ENCODE measurements at places on chromosomes 2 and 18. TPM values are rescaled to one million over a fixed set of nuclear protein-coding genes. Genes with fewer than 3 reads are reported as not detected.

DNA sequence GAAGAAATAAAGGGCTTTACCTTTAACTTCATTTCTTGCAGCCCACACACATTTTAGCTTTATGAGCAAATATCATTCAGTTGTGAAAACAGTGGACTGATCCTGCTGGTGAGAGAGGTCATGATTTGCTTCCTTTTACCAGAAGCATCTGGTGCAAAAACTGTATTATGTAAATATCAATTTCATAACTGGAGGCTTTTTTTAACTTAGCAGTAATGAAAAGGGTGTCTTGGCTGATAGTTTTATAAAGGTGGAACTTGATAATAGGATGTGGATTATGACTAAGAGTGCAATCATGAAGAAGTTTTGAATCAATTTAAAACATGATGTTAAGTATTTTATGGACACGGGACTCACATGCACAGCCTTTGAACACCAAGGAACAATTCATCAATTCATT, 304.4 kb downstream of the GULP1 start:
- no peak for DNase-seq

The KCNK3 gene
- under 0.01 TPM for total RNA-seq

DNA sequence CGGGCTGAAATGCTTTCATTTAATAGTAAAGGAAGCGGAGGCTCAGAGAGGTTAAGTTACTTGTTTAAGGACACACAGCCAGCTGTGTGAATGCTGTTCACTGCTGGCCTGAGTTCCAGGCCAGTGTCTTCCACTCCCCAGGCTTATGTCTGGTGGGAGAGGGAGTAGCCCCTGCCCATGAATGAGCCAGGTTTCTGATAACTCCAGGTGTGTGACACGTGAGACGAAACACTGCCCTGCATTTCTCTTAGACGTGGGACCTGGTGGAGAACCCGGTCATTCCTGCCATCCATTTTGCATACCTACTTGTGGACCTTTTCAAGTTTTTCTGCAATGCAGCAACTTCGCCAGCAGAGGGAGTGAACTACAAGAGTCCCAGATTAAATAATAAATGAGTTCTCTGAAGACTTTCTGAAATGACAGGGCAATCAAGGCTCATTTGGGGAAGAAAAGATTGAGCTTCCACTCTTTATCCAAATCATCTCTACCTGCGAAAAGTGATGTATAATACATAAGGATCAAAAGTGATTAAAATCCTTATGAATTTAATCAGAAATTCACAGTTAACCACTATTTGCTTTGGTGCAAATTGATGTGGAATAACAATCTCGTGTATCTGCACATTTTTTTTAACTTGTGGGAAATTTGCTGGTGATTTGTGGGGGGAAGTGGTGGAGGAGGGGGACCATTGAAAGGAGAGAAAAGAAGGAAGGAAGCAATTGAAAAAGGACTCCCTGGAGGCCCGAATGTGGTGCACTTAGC, 79.4 kb upstream of the ASB18 start:
- peak; percentile 60 for DNase-seq

DNA sequence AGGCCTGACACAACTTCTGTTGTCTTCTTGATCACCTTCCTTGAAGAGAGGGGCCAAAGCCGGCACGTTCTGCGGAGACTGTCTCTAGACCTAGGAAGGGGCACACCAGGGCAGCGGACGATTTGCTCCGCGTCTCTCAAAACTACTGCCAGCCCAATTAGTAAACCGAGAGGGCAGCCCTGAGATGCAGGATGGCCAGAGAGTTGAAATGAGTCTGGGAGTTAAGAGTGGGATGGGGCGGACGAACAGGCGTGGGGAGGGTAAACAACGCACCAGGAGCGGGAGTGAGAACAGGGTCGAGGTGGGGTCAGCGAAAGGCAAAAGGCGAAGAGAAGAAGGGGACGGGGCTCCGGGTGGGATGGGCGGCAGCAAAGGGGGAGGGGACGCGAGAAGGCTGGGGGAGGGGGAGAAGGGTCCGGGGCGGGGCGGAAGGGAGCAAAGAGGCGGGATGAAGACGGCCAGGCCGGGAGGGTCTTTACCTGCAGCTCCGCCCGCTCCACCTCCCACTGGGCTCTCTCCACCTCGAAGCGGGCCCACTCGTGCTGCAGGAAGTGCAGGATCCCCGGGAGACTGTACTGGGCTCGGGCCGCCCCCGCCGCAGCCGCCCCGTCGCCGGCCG, 476 bp downstream of the STRN start:
- DNase-seq, result peak; percentile 39

The SRD5A2 gene
- not detected for total RNA-seq

DNA sequence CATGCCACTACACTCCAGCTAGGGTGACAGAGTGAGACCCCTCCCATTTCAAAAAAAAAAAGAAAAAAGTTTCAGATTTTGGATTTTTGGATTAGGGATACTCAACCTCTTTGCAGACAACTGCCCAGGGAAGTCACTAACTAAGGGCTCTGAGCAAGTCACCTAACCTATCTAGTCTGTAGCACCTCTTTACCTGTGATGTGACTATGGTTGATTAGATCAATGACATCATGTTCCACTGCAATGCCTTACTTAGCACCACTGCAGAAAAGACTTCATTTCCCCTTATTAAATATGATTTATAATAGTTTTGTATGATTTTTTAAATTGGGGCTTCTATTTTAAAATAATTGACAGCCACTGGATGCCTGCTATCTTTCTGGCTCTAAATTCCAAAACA, 41.2 kb downstream of the CUL3 start:
- DNase-seq, result no peak

The PARD3B gene
- 2.7 TPM for total RNA-seq

GRCh38 chr2:219073413-219074129, 12.8 kb upstream of the IHH start:
- no peak for DNase-seq

DNA sequence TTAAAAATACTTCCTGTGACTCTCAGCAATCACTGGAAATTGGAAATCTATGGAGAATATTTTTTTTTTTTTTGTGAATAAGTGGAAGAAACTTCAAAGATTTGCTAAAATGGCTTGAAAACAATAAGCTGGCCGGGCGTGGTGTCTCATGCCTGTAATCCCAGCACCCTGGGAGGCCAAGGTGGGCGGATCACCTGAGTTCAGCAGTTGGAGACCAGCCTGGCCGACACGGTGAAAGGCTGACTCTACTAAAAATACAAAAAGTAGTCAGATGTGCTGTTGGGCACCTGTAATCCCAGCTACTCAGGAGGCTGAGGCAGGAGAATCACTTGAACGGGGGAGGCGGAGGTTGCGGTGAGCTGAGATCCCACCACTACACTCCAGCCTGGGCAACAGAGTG, 155.5 kb upstream of the CAVIN2 start:
- DNase-seq, result no peak

The TANC1 gene
- 7.3 TPM for total RNA-seq

DNA sequence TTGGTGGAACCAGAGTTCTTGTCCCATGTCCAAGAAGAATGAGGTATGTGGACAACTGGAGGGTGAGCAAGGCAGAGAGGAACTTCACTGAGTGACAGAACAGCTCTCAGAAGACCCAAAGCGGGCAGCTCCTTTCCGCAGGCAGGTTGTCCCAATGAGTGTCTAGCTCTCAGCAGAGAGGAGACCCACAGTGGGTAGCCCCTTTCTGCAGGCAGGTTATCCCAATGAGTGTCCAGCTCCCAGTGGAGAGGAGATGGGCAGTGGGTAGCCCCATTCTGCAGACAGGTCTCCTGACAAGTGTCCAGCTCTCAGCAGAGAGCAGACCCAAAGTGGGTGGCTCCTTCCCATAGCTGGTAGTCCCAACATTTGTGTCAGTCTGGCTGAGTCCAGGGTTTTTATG, 69.6 kb downstream of the SRBD1 start:
- DNase-seq, result no peak

DNA sequence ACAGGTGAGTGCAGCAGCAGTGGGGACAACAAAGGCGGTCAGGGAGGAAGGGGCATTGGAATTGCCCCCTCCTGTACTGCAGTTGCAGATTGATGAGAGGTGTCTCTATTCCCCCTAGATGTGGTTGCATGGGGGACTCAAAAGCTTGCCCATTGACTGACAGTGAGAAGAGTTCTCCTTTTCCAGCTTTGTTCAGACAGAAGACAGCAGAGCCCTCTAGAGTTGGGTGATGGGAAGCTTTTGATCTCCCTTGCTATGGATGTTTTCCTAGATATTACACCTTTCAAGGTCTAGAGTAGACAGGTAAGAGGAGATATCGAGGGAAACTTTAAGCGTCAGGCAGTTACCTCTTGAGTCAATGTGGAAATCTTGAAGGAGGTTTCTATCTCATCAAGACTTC, 2.9 kb downstream of the PROKR1 start:
- DNase-seq, result peak; percentile 50

DNA sequence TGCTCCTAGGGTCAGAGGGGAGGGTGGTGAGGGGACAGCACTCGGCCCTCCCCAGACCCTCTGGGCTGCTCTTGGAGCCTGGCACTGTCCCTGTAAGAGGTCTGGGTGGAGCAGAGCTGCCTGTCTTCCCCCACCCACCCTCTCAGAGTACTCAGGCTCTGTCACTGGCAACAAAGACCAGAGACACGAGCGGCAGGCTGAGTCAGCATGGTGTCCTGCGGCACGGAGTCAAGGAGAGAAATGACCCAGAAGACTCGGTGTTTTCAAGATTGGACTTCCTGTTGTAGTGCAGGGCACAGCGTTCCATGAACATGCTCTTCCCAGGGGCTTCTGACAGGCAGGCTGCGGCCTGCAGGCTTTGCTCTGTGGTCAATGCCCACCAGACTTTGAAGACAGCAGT, 19.9 kb downstream of the SIGLEC15 start:
- DNase-seq, result no peak

DNA sequence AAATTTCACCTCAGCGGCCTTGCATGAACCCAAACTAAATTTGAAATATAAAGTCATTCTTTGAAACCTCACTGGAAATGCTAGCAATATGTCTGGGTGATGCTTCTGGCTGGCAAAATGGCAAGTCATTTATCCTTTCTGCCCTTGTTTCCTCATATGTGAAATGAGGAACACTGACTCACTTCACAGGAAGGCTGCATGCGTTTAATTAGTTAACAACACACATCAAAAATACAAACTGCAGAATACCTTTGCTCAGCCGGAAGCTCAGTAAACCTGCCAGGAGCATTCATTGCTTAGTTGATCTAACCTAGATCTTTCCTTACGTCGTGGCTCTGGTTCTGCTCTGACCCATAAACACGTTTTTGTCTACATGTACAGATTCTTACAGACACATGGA, 214.2 kb upstream of the ACVR2A start:
- no peak for DNase-seq

GRCh38 chr18:50377061-50377798, 2.4 kb downstream of the SKA1 start:
- DNase-seq, result no peak

The IL1RL1 gene
- 1.6 TPM for total RNA-seq

The PAX8 gene
- total RNA-seq, result 1.3 TPM
